ENCODE measurements at places on chromosomes 3 and 15. TPM values are rescaled to one million over a fixed set of nuclear protein-coding genes. Genes with fewer than 3 reads are reported as not detected.

DNA sequence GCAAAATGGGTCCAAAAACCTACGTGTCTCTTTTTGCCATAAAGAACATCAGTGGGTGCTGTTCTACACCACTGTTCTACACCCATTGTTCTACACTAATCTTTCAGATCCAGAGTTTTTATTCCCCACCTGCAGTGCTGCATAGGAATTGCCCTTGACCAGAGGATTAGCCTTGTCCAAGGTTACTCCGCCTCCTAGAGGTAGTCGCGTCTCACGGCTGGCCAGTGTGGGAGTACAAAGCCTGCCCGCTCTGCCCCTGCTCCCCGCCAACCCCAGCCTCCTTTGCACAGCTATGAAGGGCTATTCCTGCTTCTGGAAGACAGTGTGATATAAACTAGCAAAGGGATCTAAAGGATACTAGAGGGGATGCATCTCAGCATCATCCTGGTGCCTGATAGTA is 222.1 kb upstream of the LMCD1 start:
- DNase-seq, result no peak

DNA sequence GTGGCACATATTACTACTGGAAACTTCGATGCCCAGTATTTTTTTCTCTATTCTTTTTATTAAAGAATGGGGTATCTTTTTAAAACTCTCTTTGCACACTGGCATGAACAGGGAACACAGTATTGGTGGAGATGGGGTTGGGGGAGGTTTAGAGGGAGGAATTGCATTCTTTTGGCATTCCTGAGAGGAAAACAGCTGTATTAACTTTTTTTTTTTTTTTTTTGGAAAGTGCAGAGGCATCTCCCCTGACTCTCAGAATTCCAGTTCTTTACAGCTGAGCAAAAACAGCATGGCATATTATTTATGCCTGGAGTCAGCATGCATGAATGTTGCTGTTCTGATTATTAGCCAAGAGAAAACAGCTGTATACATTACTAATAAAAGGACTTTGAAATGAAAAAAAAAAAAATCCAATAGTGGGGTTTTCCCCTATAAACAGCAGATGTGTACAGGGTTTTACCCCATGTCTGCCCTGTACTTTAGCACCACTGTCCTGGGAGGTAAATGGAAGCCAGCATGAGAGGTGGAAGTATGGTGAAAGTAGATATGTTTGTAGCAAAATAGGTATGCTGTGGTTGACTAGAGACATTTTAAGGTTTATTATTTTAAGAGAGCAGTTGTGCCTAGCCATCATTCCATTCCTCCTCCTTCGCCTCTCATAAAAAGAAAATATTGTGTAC is 132.2 kb downstream of the FNDC3B start:
- DNase-seq, result no peak

- DNase-seq, result no peak
Observed at GRCh38 chr3:122642935-122643334, 37.7 kb upstream of the PARP14 start.

The TRH gene
- total RNA-seq, result not detected

GRCh38 chr3:79405183-79405582 is 362.6 kb downstream of the ROBO1 start:
- no peak for DNase-seq

Measured in epithelial cell of proximal tubule (primary cell).